ENCODE measurements at places on chromosomes 11 and 22.

GRCh38 chr11:14420223-14420622, 61.2 kb upstream of the RRAS2 start:
- DNase-seq, result no peak

DNA sequence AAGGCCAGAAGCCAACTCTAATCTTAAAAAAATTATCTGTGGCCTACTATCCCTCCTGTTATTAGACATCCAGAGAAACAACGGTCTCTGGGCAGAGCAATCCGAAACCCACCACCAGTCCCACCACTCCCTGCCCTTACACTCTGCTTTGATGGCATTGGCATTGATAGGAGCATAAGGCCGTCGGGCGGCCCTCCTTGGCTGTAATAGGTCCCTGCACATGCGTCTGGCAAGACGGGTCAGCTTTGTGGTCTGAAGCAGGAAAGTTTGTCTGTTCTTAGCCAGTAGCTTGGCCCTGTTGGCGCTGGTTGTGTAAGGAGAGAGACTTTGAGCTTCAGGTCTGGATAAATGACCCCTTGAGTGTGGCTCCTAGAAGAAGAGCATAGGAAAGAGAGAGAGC, 3.8 kb upstream of the TUT1 start:
- no peak for DNase-seq

GRCh38 chr11:94150704-94151685, 22.4 kb downstream of the PANX1 start:
- DNase-seq, result no peak

DNA sequence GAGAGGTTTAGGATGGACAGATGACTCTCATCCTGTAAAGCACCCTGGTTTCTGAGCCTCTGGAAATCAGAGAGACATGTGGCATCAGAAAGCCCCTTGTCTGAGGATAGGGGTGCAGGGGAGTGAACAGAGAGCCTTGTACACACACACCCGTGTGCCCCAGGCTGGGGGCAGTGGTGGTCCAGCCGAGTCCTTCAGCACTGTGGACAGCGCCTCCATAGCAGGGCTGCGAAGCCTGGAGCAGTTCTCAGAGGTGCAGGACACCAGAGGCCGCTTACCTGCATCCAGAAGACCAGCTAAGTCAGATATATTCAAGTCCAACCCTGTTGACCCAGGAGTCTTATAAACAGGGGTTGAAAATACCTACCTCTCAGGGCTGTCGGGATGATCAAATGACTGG, 11.5 kb upstream of the IGSF9B start:
- no peak for DNase-seq

DNA sequence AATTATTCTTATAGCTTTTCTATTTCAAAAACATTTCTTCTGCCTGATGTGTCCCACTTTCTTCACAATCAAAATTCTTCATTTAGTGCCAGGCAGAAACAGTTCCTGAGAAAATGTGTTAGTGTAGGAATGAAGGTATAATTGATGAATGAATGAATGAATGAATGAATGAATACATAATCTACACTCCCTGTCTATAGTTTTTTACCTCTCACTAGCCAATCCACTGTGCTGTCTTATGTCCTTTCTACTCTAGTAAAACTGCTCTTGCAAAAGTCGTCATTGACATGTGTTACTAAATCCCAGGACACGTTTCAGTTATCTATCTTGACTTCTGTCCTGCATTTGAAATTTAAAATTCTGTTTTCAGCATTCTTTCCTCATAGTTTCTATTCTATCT, 42.9 kb downstream of the CHORDC1 start:
- DNase-seq, result no peak

DNA sequence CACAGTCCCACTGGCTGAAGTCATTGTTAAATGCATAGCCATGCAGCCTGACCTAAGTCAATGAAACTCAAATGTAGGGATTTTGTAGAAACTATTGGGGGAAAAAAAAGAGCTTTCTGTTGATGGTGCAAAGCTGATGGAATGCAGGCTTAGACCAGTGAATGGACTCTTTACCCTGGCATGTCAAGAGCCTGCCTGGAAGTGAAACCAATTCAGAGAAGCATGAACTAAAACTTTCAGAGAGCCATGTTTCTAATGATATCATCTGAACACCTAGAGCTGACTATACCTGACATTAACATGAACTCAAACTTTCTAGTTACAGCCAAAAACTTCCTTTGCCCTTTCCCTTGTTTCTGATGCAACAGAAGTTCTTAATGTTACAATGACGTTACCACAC, 89.0 kb downstream of the APIP start:
- DNase-seq, result no peak

- DNase-seq, result peak; percentile 7
These were observed 5.0 kb upstream of the MMP12 start for GRCh38 chr11:102879801-102880200.

- DNase-seq, result peak; percentile 0
These were observed 20.9 kb upstream of the TMEM191C start for GRCh38 chr22:21446128-21446826.

GRCh38 chr11:116199182-116199581, 573.6 kb downstream of the BUD13 start:
- DNase-seq, result no peak

GRCh38 chr11:86606270-86606835, 66.1 kb downstream of the ME3 start:
- no peak for DNase-seq

GRCh38 chr22:26762503-26763472, 105.4 kb downstream of the MIAT start:
- DNase-seq, result no peak

DNA sequence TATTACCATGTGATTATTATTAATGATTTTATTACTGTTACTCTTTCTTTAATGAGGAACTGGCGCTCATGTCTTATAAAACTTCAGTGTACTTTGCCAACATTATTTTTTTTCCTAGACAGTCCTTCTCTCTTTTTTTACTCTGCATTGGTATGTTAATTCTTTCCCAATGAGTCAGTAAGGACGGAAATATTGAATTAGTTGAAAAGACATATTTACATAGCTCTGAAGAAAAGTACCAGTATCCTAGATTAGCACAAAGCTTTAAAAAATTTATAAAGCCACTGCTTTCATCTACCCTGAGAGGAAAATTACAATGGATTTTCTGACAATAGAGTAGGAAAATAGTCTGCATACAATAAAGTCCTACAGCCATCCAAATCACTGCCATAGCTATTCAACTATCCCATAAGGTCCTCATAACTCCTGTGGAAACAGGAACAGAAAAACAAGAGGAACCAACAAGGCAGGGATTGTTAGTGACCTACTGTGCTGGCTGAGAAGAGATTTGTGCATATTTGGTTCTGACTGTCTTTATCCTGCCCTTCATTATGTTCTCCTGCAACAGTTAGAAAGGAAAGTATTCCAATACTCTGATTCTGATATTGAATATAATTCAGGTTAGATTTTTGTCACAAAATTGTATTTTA, 314.4 kb downstream of the AASDHPPT start:
- no peak for DNase-seq

DNA sequence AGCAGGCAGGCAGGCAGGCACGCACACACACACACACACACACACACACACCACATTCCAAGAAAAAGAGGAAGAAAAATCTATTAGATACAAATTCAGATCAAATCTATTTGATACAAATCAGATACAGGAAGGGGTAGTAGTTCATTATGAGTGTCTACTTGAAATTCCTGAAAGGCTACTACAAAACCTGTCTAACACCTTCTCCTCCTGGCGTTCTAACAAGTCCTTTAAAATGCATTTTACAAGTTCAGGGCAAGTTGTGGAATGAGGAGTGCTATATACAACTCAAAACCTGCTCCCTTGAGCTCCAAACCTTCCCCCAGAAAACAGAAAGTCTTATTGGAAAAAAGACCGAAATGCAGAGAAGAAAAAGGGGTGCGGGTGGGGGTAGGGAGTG, 476 bp downstream of the ARHGAP32 start:
- no peak for DNase-seq

GRCh38 chr11:92670308-92670890, 299.1 kb upstream of the MTNR1B start:
- DNase-seq, result no peak

DNA sequence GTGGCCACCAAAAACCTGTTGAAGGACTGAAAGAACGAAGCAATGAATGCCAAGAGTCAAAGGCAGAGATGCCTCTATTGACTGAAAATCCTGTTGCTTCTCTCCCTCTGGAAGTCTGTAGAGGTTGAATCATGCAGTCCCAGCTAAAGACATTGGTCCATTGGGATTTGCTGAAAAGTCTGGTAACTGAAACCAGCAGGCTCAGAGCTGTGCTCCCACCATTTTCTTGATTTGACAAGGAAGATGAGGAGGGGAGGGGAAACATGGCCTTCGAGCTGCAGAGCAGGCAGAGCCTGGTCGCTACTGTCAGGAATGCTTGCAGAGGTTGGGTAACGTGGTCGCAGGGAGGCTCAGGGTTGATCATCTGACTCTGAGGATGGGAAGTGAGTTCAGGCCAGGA, 72.8 kb upstream of the CSNK2A3 start:
- DNase-seq, result no peak

Measured in activated CD4-positive, alpha-beta T cell treated with anti-CD3 and anti-CD28 coated beads, Interleukin-2, Interleukin-6, amounts not matched to agents 100 ng/mL and 50 ng/mL, durations not matched to agents 16 hours and 8 hours (primary cell).